ENCODE measurements at places on chromosomes 5 and 9. TPM values are rescaled to one million over a fixed set of nuclear protein-coding genes. Genes with fewer than 3 reads are reported as not detected.

The RANBP3L gene
- not detected for total RNA-seq

The FCN2 gene
- total RNA-seq = not detected

The PKD2L2 gene
- 0.38 TPM for total RNA-seq

The PCDHGA5 gene
- total RNA-seq = 0.58 TPM

The PDLIM4 gene
- 33.0 TPM for total RNA-seq

The SLC25A2 gene
- total RNA-seq = 0.19 TPM

The ST6GALNAC4 gene
- 33.3 TPM for total RNA-seq

The PCDHGA12 gene
- 14.7 TPM for total RNA-seq

The PCDHB11 gene
- 0.85 TPM for total RNA-seq

The SLC27A6 gene
- total RNA-seq = not detected

All from regular cardiac myocyte (primary cell).